Stimulated activated CD4-positive, alpha-beta T cell treated with anti-CD3 and anti-CD28 coated beads, Interleukin-2, amount 100 ng/mL, for 4 hours (primary cell): ENCODE measurements at places on chromosomes 4 and X.
A peak's percentile ranks its signal among the peaks of the same experiment; 100 is the strongest.

- no peak for DNase-seq
These were observed 67.5 kb upstream of the SH3RF1 start for GRCh38 chr4:169338241-169338640.

DNA sequence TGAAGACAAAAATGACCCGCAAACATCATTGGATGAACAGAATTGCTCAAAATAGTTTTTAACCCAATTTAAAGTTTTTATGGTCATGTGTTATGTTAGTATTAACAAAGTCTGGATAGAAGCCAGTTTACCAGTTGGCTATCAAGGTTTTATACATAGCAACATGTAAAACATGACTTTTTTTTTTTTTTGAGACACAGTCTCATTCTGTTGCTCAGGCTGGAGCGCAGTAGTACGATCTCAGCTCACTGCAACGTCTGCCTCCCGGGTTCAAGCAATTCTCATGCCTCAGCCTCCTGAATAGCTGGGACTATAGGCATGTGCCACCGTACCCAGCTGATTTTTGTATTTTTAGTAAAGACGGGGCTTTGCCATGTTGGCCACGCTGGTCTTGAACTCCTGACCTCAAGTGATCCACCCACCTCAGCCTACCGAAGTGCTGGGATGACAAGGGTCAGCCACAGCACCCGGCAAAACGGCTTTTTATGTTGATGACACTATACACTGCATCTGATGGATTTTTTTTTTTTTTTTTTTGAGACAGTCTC is 3.4 kb downstream of the SAT1 start:
- DNase-seq = no peak

GRCh38 chr4:122503214-122503613 is 46.7 kb upstream of the IL2 start:
- no peak for DNase-seq

GRCh38 chrX:148878371-148878770 is 378.0 kb downstream of the AFF2 start:
- no peak for DNase-seq

DNA sequence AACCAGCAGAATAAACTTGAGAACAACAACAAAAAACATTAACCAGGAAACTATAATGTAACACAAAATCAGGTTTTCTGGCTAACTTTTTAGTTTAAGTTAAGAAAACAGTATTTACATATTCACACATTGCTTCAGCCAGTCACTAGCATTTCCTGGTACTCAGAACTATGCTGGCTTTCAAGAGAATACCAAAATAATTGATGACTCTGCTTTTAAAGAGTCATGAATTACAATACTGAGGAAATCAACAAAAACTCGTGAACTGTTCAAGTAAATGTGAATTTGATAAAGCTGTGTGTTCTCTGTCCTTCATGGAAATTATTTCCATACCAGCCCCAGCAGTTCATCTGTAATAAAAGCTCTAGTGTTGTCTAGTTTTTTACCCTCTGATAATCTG is 27.4 kb downstream of the PRSS12 start:
- DNase-seq = no peak

DNA sequence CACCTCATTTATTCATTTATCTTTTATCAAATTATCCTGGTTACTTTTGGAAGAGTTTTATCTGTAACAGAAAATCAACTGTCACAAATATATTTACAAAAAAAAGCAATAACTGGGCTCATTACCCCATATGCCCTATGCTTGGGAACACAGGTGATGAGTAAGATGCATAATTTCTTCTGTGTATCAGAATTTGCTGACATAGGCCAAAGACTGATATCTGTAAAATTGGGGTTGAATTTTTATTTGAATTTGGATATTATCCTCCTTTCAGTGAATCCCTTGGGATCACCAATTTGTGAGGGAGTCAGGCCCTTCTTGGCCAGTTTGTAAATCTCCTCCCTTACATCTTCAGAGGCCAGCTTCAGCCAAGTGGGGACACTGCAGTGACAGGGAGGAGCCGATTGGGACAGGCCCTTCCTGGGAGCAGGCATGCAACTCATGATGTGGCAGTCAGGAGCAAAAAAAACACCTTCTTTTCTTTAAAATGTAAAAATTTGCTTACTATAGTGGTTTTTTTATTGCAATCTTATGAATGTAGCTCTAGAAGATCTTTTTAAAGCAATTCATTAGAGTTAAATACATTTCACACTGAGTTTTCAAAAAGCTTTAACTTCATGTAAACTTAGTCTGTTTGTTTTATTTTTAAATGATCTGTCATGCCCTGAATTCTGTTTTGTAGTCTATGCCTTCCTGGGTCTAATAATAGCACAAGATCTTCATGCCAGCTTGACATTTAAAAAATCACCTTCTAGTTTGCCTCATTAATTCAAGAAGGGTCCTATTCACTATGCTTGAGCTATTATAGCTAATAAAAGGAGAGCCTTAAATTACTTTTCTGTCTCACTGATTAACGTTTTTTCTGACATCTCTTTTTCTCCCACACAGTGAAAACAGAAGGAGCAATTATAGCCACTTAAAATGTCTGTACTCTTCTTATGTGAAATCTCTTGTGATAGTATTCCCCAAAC is 136.6 kb upstream of the SPRY1 start:
- DNase-seq = no peak

DNA sequence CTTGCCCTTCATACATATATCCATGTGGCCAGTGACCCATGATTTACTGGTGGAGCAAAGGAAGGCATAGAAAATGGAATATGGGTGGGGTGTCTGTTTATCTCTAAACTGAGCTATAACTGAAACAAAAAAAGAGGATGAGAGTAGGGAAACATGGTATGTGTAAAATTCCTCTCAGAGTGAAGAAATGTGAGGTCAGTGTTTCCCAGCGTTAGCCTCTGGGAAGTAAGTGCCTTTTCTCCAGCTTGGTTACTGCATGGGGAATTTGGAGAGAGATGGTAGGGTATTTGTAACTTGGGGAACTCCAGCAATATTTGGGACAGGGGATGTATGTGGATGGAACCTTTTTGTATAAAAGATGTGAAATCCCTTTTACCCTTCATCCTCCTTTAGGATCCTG is 89.4 kb downstream of the AFF1 start:
- DNase-seq = no peak

- no peak for DNase-seq
These were observed 1.2 kb downstream of the RPGR start for GRCh38 chrX:38326086-38326485.

DNA sequence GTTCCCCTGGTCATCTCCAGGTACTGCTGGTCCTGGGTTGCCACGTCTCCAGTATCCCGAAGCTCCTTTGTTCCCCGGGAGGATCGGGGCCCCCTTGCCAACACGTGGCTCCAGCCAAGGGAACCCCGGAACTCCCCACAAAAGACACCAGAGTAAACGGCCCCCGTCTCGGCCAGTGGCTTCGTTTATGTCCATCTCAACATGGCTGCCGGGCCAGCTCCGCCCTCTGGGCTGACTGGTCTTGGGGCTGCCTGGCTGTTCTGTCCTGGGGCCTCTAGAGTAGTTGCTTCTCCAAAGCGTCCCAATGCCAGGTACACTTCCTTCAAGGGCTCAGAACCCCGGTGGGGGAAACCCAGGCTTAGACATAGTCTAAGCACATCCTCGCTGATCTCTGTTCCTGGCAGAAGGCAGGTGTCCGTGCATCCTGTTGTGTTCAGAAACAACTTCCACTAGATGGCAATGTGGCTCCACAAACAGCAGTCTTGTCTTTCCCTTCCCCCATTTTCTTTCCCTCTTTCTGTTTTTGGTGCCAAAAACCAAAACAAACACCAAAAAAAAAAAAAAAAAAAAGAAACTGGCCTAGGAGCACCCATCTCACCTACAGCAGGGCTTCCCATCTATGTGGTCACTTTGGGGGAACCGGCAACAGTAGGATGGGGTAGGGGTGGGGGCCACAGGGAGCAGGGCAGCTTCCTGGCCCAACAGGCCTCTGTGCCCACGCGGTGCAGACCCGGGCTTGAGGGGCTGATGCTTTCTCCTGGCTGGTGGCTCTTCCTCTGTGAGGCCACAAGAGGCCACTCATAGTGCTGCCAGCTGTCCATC is 35.3 kb downstream of the NBDY start:
- DNase-seq = peak; percentile 62

DNA sequence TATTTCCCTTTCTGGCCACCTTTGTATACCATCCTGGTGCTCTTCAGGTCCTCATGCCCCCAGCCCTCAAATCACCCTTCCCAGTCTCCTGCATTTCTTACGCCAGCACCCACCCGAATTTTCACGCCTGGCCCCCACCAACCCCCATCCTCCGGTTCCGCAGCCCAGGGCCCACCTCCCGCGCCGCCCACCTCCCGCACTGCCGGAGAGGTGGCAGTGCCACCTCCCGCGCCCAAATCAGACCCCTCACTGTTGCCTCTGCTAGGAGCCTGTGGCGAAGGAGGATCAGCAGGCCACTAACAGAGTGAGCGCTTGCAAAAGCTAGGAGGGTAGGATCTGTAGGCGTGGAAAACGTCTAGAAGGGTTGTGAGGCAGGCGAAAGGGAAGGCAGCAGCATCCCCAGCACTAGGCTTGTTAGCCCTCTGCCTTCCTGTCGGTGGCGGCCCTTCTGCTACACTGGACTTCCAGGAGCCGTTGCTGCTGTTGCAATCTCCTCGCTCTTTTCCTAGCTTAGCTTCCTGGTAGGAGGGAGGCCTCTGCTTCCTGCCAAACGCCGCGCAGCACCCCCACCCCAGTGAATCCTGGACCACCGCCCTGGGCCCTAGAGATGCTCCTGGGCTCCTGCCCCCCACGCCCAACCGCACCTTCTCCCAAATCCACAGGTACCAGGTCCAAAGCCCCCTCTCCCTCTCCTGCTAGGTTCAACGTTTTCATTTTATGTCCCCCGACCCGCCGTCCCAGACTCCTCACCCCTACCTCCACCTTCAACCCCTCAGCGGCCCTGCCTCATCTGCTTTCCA is 51.0 kb downstream of the SPIN2B start:
- no peak for DNase-seq

GRCh38 chr4:82785611-82786400 is 12.8 kb downstream of the SCD5 start:
- no peak for DNase-seq

GRCh38 chr4:83340692-83341343 is 6.2 kb upstream of the HPSE start:
- DNase-seq = no peak

GRCh38 chr4:6767748-6768538 is 14.6 kb upstream of the KIAA0232 start:
- DNase-seq = no peak

DNA sequence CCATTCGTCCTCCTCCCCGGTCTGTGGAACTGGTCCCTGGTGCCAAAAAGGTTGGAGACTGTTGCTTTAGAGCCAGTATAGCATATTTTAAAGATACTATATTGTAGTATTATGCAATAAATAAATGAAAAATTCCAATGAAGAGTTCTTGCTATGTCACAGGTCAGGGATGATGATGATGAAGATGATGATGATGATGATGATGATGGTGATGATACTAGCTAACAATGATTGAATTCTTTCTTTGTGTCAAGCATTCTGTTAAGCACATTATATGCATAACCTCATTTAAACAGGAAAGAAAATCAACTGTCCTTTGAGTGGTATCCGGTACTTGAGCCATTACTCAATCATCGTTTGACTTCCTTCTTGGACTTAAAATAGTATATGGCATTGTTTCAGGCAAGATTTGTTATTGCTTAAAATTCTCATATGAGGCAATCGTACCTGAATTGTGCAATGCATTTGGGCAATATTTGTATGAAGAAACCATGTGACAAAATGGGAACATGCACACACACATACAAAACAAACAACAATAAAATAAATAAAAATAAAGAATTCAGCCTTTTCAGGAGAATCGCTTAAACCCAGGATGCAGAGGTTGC is 22.8 kb upstream of the TLR2 start:
- no peak for DNase-seq

DNA sequence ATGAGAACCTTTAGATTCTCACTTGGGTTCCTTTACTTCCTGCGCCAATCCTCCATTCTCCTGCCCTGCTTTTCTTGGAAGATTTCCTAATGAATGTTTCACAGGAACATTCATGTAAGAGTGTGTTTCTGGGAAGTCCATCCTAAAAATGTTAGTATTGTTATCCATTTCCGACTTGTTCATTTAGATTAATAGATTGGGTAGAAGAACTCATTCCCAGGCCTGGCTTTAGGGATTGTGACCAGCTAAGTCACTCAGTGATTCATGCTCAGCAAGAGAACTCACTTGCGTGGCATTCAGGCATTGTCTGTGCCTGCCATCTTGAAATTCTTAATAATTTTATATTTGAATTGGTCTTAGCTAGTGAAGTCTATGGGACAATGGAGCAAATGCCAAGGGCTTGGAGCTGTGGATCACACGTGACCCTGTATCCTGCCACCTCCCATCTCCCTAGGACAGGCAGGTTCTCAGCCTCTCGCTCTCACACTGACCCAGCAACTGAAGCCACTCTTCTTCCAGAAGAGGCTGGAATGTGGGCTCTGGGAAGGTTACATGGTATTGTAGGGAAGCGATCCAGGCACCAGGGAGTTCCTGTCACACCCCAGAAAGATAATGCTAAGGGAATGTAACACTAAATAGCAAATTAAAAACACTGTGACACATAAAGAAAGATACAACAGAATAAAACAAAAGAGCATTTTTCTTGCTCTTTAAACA is 562.1 kb downstream of the TMA16 start:
- DNase-seq = no peak

DNA sequence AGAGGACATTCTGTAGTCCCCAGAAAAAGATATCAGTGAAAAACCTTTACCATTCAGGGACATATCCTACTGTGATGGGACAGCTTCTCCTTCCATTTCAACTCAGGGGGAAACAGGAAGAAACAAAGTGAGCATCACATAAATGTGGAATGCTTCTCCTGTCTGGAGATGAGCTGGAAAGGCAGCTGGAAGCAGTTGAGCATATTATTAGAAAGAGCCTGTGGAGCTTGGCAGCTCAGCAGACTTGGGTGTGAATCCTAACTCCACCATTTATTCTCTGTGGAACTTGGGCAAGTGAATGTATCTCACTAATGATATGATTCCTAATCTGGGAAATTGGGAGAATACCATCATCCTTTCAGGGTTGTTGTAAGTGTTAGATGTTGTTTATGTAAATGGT is 232.1 kb upstream of the F9 start:
- DNase-seq = no peak

DNA sequence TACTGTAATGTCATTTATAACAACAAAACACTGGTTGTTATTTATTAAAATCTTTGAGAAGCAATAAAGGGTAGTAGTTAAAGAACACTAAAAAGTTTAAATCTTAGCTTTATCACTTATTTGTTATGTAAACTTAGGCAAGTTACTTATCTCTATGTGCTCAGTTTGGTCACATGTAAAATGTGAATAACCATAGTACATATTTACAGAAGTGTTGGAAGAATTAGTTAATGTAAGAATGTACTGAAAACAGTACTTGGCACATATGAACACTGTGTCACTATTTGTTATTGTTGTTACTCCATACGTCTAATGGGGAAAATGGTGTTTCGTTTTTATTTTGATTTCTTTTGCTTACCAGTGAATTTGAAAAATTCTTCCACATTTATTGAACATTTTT is 9.1 kb downstream of the NEK1 start:
- DNase-seq = no peak
